Spleen (tissue), 13 donors: ENCODE measurements at places on chromosomes 1 and 21. TPM values are rescaled to one million over a fixed set of nuclear protein-coding genes. Genes with fewer than 3 reads are reported as not detected.

GRCh38 chr21:36425286-36425685 is 40.1 kb downstream of the CHAF1B start:
- no peak for DNase-seq
- H3K4me1 ChIP-seq = peaks cover 20% of the 10 kb centered on the region
- no peak overlapping the region for H3K27ac ChIP-seq
- no peaks in the 10 kb centered on the region for H3K27me3 ChIP-seq
- no peak overlapping the region for H3K4me3 ChIP-seq
- H3K36me3 ChIP-seq = no peaks in the 10 kb centered on the region

- H3K36me3 ChIP-seq = no peaks in the 10 kb centered on the region
- no peak overlapping the region for H3K4me3 ChIP-seq
- no peak overlapping the region for H3K27ac ChIP-seq
- H3K27me3 ChIP-seq = no peaks in the 10 kb centered on the region
- no peaks in the 10 kb centered on the region for H3K4me1 ChIP-seq
Observed at GRCh38 chr1:108000620-108001111, 35.7 kb upstream of the VAV3 start.

DNA sequence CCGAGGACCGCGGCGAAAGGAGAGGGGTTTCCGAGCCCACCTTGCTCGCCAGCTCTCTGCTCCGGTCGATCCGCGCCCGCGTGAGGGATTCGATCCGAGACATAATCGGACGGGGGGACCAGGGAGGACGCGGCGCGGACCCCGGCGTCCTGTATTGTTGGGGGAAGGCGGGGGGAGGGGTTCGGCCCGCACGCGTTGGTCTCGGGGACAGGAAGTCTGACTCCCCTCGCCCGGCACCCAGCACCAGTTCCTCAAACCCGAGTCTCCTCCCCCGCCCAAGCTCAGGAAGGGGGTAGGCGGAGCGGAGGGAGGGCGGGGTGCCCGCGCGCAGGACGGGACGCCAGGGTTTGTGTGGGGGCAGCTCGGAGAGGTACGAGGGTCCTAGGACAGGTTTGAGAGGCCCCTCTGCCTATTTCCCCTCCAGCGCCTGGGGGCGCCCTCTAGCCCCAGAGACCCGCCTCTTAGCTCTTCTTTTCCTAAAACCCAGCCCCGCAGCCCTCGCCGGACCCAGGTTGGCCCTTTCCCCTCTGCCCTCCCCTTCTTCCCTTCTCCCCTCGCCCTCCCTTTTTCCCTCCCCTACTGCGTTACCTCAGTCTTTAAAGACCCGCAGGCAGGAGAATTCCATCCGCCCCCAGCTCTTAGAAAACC is at the start of gene ARHGEF2:
ARHGEF2 (minus strand) TSS at position 223 of the 648 bp plus-strand sequence; CDS start at position 103, 120 bp downstream.
- H3K36me3 ChIP-seq = no peaks in the 10 kb centered on the region
- H3K27ac ChIP-seq = peak within 1 kb of the TSS; percentile 99
- H3K4me1 ChIP-seq = peaks cover 76% of the 10 kb centered on the region
- peak; percentile 98 for DNase-seq
- H3K27me3 ChIP-seq = no peaks in the 10 kb centered on the region

Gene LHX8
- polyA plus RNA-seq = not detected
